ENCODE measurements at places on chromosomes 2 and 18.

- no peak for DNase-seq
Observed at GRCh38 chr2:96923810-96924774, 54.2 kb upstream of the SEMA4C start.

DNA sequence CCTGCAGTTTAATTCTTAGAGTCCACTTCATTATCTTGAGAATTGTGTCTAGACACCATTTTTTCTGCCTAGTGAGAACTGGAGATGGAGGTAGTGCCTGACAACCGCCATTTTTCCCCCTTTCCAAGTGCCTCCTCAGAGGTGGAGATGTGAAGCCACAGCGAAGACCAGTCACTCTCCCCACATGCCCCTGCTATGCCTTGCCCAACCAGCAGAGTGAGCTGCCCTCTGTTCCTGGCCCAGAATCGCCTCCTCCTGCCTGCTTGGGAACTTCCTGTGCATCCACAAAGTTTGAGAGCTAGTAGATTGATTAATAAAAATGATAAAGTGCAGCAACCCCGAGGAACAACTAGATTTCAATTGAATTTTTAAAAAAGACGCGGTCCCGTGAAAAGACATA lies 123.3 kb downstream of the CLIP4 start:
- peak; percentile 75 for DNase-seq

DNA sequence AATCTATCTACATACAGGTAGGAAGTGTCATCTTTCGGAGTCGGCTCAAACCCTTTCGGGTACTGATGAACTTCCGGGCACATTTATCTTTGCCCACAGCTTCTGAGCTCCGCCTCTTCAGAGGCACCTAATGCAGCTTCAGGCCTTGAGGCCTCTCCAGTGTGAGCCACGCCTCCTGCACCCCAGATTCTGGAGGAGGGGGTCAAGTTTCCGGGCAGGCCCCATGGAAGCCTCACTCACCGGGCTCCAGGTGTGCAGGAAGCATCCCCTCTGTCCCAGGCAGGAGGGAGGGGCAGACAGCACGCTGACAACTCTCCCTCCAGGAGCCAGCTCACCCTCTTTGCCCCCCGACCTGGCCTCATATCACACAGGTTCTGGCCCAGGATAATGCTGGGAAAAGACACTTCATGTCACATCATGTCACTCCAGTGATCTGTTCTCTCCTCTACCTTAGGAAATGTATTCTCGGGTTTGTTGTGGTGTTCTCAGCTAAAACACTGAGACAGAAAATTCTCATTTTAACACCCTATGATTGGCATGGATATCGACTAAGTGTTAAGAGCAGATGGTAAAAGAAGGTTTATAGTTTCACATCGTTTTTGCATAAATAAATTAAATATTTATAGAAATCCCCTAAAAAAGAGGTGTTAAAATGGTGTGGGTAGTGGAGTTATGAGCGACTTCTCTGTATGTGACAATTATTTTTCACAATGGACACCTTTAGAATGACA lies 46.2 kb upstream of the COPS8 start:
- DNase-seq = no peak

DNA sequence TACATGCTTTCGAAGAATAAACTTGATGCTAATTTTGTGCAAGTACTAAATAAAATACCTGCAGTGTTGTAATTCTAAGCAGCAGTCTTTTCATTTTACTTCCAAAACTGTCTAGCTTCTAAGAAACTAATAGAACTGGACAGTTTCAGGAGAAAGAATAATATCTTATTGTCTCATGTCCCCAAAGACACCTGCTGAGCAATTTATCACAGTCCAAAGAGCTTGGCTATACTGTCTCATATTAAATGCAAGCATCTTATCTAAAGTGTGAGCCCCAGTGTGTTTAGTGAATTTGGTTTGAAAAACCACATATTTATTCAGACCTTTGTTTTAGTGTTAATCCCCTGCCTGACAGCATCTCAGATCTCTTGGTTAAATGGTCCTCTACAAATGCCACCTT lies 374.3 kb downstream of the TMX3 start:
- DNase-seq = no peak

DNA sequence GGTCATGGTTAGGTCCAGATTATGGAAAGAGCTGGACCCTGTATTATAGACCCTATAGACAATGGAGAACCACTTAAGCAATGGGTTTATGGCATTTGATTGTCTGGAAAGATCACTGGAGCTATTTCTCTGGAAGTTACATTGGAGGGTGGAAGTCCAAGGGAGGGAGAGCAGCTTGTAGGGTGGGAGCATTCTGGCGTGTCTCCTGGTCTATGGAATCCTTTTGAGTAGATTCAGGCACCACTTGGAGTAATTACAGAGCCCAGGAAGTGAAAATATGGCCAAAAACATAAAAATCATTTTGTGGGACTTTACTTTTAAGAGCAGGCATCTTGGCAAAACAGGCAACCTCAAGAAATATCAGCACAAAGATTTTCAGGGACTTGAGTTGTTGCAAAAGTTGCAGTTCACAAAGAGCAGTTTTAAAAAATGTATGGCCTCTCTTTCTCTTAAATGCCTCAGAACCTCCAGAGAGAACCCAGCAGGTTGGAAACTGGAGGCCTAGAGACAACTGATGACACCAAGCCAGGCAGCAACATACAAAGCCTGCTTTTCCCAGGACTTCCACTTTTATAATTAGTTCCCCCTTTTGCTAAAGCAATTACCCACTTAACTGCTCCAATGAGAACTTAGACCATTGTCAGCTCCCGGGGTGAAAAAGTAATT lies 331.0 kb downstream of the MYCN start:
- DNase-seq = no peak

DNA sequence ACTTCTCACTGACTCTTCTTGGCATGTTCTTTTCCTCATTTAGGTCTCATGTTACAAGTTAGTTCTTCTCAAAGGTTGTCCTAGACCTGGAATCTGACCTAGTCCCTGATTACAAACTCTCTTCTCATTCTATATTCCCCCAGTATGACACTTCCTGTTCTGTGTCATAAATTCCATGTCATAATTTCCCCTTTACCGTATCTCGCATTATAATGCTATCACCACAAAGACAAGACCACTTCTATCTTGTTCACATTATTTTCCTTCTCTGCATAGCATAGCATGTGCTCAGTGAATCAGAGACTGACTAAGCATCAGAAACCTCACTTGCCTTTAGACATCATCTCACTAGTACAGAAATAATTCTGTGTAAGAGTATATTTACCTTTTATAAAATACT lies 63.6 kb upstream of the CAVIN2 start:
- DNase-seq = peak; percentile 27

DNA sequence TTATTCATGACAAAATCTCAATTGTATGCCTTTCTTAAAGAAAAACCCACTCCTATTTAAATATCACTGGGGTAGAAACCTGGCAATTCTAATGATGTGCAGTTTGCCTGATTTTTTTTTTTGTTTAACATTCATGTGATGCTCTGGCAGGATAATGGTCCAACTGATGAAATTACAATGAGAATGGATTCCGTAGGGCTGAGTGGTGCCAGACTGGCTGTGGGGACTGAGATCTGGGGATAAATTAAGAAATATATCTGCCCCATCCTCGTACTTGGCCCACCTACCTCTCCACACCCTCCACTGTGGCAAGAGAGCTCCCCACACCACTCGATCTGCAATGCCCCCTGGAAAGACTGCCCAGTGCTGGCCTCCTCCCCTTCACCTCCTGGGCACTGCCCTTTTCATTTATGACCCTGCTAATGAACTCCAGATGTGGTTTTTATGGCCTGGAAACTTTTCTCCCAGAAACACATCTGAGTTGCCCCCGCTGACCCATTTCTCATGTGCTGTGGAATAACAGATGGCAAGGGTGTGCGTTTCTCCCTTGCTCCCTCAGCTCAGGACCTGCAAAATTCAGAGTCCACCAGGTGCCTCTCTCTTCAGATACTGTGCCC lies 33.0 kb upstream of the RPL37A start:
- no peak for DNase-seq

- DNase-seq = no peak
Observed at GRCh38 chr2:136331226-136331625, 213.3 kb upstream of the CXCR4 start.

DNA sequence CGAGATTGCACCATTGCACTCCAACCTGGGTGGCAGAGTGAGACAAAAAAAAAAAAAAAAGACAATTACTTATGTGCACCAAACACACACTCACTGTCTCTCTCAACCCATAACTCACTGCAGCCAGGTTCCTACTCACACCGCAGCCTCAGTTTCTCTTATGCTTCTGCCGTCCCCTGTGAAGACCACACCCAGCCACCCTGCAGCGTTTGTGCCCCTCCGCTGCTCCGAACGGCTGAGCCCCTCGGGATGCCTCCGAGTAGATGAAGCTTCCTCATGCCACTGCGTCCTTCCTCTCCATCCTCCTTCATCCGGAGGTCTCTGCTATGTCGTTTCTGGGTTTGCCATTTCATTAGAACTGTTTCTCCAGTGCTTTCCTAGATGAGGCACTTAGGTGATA lies 160.1 kb downstream of the TWIST2 start:
- no peak for DNase-seq

GRCh38 chr2:147777394-147777793 lies 67.4 kb upstream of the ACVR2A start:
- DNase-seq = no peak

DNA sequence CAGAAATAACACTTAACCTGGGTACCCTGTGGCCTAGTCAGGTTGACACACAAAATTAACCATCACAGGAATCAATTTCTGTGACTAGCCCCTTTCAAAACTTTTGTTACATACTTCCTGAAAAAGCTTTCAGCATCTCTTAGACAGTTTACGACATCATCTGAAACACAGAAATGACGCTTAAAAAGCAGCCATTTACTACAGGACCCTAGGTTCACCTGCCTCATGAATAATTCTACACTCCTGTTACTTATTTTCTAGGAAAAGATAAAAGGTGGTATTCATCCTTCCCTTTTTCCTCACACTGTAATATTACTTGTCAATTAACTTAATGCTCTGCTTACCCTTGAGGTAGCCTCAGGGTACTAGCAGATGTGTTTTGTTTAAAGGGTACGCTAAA lies 388.4 kb downstream of the IRS1 start:
- DNase-seq = no peak

DNA sequence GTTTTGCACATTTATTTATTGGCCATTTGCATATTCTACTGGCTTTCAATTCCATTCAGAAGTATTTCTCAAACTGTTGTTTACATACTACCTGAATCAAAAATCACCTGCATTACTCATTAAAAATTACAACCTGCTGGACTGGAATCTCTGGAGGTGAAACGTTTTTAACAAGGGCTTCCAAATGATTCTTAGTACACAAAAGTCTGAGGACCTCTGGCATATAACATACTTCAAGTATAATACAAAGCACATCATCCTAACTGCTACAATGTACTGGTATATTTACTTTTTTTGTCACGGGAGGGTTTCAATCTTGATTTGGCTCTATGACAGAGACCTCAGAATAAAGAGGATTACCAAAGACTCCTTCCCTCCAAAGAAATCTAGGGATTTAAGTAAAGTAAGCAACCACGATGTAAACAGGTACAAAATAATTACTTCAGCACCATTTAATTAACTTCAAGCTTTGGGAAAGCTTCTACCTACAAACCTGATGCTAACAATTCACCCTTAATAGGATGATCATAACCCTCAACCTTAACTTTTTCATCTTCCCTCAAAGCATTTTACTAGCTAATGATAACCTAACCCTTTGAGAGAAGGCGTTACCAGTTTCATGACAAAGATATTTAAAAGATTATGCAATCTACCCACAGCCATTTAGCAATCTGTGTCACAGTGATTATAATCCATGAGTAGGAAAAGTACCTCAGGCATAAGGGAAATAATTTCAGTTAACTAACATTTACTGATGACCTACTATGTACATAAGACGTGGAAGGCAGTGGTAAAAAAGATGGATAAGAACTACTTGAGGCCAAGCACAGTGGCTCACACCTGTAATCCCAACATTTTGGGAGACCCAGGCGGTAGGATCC lies 24.7 kb downstream of the ATAD2B start:
- no peak for DNase-seq

- no peak for DNase-seq
Observed at GRCh38 chr2:231701456-231702373, 6.6 kb upstream of the PTMA start.

DNA sequence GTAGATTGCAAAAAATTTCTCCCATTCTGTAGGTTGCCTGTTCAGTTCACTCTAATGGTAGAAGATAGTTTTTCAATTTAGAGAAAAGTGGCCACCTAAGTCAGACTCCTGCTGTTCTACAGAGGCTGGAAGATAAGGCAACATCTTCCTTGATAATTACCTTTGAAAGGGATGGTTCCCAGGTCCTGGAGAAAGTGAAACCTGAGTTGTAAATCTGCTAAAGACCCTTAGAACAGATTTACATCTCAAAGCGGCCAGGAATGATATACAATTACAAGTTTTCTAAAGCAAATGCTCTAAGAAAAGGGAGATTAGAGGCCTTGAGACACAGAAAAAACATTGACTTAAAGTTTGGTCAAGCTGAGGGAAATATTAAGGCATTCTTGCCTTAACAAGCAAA lies 1350.2 kb upstream of the FAM98A start:
- no peak for DNase-seq

DNA sequence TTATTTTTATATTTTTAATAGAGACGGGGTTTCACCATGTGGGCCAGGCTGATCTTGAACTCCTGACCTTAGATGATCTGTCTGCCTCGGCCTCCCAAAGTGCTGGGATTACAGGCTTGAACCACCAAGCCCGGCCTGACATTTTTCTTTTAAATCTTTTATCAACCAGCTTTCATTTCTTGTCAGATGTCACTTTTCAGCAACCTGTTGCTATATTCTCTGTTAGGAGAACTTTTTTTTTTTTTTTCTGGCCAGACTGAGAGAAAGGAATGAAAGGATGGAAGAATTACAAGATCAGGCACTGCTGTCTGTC lies 146.3 kb downstream of the TGIF1 start:
- no peak for DNase-seq

GRCh38 chr2:219661197-219661954 lies 33.9 kb downstream of the SLC4A3 start:
- DNase-seq = no peak

DNA sequence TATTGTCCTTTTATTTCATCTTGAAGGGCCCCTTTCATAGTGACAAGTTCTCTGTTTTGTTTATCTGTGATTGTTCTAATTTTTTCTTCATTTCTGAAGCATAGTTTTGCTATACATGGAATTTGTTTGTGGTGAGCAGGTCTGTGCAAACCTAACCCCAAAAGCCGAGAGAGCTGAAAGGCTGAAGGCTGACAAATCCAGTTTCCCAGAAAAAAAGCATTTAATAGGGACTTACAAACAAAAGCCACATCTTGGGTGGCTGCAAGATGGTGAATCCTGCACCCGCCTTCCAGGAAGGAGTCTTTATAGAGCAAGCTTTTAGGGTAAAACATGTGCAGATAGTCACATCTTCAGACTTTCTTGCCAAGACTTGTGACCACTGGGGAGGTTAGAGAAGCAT lies 473.4 kb upstream of the TRIB2 start:
- DNase-seq = no peak

Measured in hepatic stellate cell (primary cell).